ENCODE measurements at places on chromosomes 2 and 18.

DNA sequence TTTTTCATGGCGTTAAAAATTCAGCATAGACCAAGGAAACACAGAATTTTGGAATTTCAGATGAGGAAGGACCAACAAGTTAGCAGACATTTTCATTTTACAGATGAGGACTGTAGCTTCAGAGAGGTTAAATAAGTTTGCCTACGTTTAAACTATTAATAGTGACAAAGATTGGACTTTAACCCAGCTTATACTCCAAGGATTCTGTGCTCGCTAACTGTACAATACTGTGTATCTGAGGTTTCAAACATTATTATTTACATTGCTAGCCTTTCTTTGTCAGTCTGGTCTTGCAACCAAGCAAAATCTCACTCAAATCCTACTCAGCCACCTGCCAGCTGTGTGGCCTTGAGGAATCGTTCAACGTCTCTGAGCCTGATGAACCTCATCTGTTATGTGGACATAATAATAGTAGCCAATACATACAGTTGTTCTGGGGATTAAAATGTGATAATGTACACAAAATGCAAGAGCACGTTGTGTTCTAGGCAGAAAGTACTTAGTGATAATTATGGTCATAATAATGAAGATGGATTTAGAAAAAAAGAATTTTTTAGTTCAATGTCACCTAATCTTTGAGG, 462.4 kb upstream of the TRIB2 start:
- no peaks in the 10 kb centered on the region for H3K27me3 ChIP-seq
- no peaks in the 10 kb centered on the region for H3K36me3 ChIP-seq
- H3K4me3 ChIP-seq: no peak overlapping the region
- DNase-seq: no peak

DNA sequence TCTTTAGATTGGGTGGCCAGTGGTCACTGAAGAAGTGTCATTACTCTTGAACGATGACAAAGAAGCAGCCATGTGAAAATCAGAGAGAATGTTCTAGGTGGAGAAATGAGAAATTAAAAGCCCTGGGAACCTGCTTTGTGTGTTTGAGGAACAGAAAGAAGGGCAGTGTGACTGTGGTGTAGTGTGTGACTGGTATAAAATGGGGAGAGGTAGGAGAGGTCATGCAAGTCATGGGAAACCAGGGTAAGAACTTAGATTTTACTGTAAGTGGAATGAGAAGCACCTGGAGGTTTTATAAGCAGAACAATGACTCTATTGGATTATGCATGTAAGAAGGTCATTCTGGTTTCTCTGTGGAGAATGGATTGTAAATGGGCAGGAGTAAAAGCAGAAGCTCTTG, 12.2 kb downstream of the ICOS start:
- no peak overlapping the region for H3K27ac ChIP-seq
- H3K27me3 ChIP-seq: no peaks in the 10 kb centered on the region
- no peak for DNase-seq
- H3K36me3 ChIP-seq: no peaks in the 10 kb centered on the region
- H3K4me3 ChIP-seq: no peak overlapping the region

GRCh38 chr18:10432781-10433180, 21.7 kb upstream of the APCDD1 start:
- H3K27me3 ChIP-seq: peaks cover 24% of the 10 kb centered on the region
- no peaks in the 10 kb centered on the region for H3K4me1 ChIP-seq
- H3K4me3 ChIP-seq: no peak overlapping the region
- no peak overlapping the region for H3K27ac ChIP-seq

DNA sequence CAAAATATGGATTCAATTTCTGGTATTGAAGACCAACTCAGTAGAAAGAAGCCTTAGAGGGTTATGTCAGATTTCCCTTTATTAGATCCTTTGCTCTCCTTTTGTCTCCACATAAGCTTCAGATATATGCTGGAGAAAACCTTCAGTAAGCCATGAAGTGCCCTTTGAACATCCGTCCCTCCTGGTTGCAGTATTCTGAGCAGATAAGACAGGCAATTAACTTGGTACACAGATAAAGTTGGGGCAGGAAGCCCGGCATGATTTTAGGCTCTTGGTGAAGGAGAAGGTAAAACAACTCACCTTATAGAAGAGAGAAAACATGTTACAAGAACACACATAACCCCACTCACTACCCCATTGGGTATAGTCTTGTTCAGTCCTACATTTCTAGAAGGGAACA, 76.4 kb downstream of the SRD5A2 start:
- no peak overlapping the region for H3K27ac ChIP-seq
- no peak overlapping the region for H3K4me3 ChIP-seq
- H3K27me3 ChIP-seq: no peaks in the 10 kb centered on the region
- no peak for DNase-seq
- H3K4me1 ChIP-seq: no peaks in the 10 kb centered on the region

GRCh38 chr2:60353406-60353800, 200.1 kb downstream of the BCL11A start:
- no peak overlapping the region for H3K4me3 ChIP-seq
- no peaks in the 10 kb centered on the region for H3K36me3 ChIP-seq
- H3K27ac ChIP-seq: no peak overlapping the region
- no peaks in the 10 kb centered on the region for H3K4me1 ChIP-seq

DNA sequence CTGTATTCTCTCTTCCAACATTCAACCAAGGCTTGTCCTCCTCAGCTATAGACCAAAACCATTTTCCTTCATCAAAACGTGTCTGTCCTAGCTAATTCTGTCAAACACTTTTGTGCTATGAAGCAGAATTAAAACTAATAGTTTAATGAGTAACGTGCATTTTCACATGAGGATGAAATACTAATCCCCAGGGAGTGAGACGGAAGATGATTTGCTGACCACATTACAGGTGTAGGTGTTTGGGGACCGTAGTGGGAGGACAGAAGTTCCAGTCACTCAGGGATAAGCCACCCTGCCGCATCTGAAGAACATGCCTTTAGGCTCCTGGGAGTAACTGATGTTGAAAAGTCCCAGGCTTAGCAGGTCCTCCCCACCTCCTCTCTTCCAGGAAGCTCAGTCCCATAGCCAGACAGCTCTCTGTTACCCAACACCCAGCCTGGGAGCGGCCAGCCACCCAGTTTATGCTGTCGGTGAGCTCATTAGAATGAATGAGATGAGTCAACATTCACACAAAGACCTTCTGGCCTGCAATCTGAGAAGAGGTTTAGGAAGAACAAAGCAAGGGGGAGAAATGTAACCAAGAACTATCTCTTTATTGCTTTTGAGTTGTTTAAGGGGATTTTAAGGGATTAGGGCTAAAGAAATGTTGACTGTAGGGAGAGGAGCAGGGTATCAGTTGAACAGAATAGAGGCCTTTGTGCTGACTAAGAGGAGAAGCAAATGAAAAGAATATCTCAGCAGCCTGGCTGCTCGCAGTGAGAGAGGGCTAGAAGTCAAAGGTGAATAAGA, 122.5 kb downstream of the FOXI3 start:
- H3K4me3 ChIP-seq: peak overlapping the region; percentile 12
- peaks cover 19% of the 10 kb centered on the region for H3K4me1 ChIP-seq
- H3K27me3 ChIP-seq: peaks cover 54% of the 10 kb centered on the region
- peak; percentile 78 for DNase-seq
- H3K27ac ChIP-seq: peak overlapping the region; percentile 38

DNA sequence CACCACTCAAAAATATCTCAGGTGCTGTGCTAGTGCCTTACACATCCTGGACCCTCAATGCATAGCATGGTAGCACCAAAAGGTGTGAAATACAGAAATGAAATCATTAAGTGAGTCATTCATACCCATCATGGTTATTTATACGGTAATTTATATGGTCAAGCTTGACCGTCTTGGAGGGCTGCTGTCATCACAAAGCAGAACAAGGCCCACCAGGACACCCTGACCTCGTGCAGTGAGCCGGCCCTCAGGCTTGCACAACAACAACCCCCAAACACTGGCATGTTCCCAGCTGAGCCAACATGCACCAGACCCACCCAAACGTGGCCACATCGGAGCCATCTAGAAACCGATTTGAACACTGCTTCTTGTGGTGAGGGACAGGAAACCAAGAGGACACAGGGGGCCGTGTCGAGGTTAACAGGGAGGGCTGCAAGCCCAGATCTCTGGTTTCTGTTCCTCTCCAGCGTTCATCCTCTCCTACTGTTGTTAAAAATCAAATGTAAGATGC, 378.5 kb upstream of the ID2 start:
- no peaks in the 10 kb centered on the region for H3K36me3 ChIP-seq
- no peak for DNase-seq
- peaks cover 6% of the 10 kb centered on the region for H3K4me1 ChIP-seq
- no peak overlapping the region for H3K27ac ChIP-seq
- H3K4me3 ChIP-seq: no peak overlapping the region
- no peaks in the 10 kb centered on the region for H3K27me3 ChIP-seq

- no peaks in the 10 kb centered on the region for H3K4me1 ChIP-seq
- H3K27ac ChIP-seq: no peak overlapping the region
- H3K4me3 ChIP-seq: no peak overlapping the region
- no peak for DNase-seq
- 0 out of 2 replicates have a peak, but pooled peaks cover 4% of the 10 kb centered on the region for H3K36me3 ChIP-seq
- no peaks in the 10 kb centered on the region for H3K27me3 ChIP-seq
These were observed 76.8 kb upstream of the MSTN start for GRCh38 chr2:190139371-190139770.

DNA sequence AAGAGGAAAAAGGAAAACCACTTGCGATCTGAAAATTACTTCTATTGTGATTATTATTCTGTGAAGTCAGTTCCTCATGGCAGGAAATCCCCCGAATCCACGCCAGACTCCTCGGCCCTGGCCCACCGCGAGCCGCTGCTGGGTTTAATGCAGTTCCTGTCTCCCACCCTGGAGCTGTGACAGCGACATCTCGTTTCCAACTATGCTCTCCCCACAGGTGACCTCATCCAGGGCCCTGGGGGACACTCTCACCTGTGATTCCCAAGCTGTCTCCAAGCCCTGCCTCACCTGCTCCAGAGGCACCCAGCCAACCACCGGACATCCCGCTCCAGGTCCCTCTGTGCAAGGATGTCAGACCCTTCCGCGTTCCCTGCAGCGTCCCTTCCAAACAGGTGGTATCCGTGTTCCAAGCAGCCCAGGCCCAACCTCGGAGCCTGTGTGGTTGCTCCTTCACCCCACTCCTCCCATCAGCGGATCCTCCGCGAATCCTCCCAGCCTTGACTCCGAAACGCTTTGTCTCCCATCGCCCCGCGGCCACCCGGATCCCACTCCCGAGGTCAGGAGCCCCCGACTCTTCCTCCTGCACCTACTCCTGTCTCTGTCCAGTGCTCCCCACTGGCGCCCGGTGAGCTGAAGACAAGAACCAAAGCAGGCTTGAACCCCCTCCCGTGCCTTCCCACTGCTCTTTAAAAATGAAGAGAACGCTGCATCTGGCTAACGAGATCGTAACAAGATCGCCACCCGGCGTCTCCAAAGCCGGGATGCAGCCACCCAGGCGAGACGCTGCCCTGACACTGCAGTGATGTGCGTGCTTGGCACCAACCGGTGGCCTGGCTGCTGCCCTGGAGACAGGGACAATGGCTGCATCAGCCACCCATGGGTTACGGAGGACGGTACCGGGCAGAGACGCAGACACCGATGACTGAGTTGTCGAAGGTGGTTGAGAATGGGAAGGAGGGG, 96.5 kb downstream of the NDUFA10 start:
- H3K27ac ChIP-seq: no peak overlapping the region
- H3K4me1 ChIP-seq: peaks cover 15% of the 10 kb centered on the region
- H3K36me3 ChIP-seq: no peaks in the 10 kb centered on the region
- DNase-seq: no peak
- no peaks in the 10 kb centered on the region for H3K27me3 ChIP-seq

DNA sequence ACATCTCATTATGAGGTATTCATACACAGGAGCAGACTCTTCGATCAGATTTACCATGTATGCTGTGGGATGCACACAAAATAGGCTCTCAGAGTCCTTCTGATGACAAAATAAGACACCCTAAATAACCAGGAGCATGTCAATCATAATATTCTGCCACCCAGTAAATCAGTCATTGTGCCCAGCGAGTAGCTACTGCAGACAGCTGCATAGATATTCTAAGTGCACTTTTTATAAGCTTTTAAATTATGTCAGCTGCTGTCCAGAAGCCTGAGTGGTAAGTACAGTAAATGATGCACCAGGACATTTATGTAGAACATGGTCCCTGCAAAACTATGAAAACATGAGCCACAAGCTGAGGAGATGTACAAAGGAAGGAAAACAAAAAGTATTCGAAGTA, 102.9 kb downstream of the CCDC141 start:
- DNase-seq: no peak
- no peaks in the 10 kb centered on the region for H3K36me3 ChIP-seq
- H3K27ac ChIP-seq: no peak overlapping the region
- no peaks in the 10 kb centered on the region for H3K27me3 ChIP-seq
- no peaks in the 10 kb centered on the region for H3K4me1 ChIP-seq
- H3K4me3 ChIP-seq: no peak overlapping the region

GRCh38 chr2:45506756-45507155, 104.3 kb downstream of the SRBD1 start:
- H3K36me3 ChIP-seq: no peaks in the 10 kb centered on the region
- H3K27ac ChIP-seq: no peak overlapping the region
- no peak overlapping the region for H3K4me3 ChIP-seq

- H3K4me3 ChIP-seq: no peak overlapping the region
- no peak overlapping the region for H3K27ac ChIP-seq
- no peaks in the 10 kb centered on the region for H3K36me3 ChIP-seq
- H3K4me1 ChIP-seq: no peaks in the 10 kb centered on the region
- DNase-seq: no peak
These were observed 148.7 kb downstream of the RAPGEF4 start for GRCh38 chr2:172884336-172884735.

DNA sequence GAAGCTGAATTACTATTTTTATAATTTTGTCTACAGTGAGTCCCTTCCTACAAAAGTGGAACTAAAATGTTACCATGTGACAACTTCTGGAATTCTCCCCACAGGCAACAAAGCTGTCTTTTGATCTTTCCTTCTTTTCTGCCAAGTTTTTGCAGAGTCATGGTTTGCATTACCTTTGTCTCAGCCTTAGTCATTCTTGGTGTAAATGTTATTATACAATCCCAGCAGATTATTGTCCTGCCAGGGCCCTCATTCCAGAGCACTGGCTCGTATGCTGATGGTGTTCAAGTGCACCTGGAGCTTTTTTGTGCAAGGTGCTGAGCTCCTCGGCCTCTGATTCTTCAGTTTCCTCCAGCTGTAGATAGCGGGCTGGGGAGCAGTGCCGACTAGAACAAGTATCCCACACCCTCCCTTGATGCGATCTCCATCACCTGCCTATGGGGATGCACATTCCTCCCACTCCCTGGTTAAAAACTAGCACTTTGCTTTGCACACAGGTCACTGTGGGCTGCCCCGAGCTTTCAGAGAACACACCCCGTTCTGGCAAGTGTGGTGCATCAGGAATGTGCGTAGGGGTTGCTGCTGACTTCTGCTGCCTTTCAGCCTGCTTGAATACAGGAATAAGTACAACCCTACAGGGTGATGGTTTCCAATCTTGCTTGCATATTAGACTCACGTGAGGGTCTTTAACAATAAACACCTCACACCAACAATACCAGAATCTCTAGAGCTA, 263.6 kb downstream of the RNF144A start:
- H3K36me3 ChIP-seq: no peaks in the 10 kb centered on the region
- no peak overlapping the region for H3K4me3 ChIP-seq
- peaks cover 7% of the 10 kb centered on the region for H3K4me1 ChIP-seq

GRCh38 chr18:10190564-10190963, 263.9 kb upstream of the APCDD1 start:
- no peaks in the 10 kb centered on the region for H3K4me1 ChIP-seq
- H3K4me3 ChIP-seq: no peak overlapping the region
- no peak for DNase-seq
- no peak overlapping the region for H3K27ac ChIP-seq
- H3K36me3 ChIP-seq: no peaks in the 10 kb centered on the region
